ENCODE measurements at places on chromosomes 12 and 14.

DNA sequence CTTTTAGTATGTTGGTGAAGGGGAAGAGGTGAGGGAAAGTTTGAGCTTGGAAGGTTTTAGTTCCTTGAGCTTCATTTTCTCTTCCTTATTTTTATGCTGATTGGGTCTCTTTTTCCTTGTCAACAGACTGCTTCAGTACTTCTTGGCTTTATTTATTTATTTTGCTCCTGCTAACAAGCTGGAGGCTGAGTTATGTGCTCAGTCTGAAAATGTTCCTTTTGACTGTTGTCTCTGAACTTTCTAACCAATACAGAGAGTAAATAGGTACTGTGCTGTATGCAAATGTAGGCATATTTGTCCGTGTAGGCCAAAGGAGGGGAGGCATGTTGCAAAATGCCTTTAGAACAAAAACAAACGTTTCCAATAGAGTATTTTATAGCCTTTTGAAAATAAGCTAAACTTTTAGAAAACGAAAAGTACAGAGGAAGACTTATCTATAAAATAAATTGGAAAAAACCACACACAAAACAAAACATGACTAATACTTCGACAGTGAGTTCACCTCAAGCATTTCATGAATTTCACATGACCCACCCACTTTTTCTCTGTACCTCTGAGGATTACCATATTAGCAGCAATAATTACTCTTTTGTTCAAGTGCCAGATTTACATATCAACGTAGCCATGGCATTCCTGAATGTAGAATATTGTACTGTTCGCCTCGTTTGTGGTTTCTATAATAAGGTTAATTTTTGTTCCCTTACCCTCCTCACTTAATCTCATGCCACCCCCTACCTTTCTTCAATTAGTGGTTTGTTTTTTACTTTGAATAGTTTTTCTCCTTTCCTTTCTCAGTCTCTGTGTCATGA, 4.7 kb upstream of the CREBL2 start:
- DNase-seq, result peak; percentile 76

- no peak for DNase-seq
Observed at GRCh38 chr14:76245097-76245496, 93.4 kb downstream of the GPATCH2L start.

DNA sequence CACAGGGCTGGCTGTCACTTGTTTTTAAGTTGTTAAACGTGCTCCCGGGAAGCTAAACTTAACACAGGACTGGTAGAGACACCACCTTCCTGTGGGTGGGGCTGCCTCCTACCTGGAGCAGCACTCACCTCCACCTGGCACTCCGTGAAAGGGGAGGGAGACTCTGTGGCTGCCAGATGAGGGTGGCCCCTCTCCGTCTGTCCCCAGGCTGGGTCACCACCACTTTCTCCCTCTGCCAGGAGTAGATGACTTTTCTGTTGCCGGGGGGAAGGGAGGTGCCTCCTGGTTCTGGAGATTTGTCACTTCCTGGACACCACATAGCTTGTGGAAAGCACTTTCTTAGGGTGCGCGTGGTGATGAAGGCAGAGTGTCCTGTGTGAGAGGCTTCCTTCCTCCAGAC, 81.3 kb downstream of the WDR20 start:
- DNase-seq, result no peak

- DNase-seq, result no peak
Observed at GRCh38 chr12:72957454-72957853, 685.3 kb downstream of the TRHDE start.

GRCh38 chr12:88062474-88062873, 33.3 kb upstream of the C12orf50 start:
- no peak for DNase-seq

- DNase-seq, result no peak
Observed at GRCh38 chr14:103385929-103386712, 906 bp downstream of the MARK3 start.

- peak; percentile 61 for DNase-seq
Observed at GRCh38 chr12:16165506-16165905, 112.0 kb downstream of the SLC15A5 start.

DNA sequence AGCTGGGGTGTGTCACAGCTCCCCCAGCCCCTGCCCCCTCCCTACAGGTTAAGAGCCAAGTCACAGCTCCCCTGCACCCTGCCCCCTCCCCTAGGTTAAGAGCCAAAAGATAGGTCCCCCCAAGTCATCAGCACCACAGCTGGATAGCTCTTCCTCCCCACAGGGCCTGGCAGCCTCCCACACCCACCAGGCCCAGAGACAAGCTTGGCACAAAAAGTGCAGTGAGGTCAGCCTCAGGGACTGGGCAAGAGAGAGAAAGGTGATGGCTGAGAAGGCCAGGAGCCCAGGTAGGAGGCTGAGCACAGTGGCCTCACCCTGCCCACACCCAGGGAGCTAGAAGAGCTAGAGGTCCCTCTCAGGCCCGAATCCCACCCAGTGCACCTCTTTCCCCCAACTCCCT, 8.7 kb downstream of the ITGA7 start:
- no peak for DNase-seq

DNA sequence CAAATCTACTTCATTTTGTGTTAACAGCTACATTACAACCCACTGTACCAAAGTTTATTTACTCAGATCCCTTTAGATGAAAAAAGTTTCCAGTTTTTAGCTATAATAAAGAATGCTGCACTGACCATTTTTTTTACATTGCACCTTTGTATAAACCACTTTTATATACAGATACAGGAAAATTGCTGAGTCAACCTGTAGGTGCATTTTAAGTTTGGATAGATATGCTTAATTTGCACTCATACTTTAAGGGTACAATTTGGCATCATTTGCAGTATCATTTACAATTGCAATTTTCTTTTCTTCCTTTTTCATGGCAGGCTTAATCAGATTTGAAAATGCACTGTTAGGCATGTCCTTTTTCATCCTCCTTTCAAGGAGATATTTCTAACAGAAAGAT, 257.8 kb upstream of the LMO3 start:
- no peak for DNase-seq

DNA sequence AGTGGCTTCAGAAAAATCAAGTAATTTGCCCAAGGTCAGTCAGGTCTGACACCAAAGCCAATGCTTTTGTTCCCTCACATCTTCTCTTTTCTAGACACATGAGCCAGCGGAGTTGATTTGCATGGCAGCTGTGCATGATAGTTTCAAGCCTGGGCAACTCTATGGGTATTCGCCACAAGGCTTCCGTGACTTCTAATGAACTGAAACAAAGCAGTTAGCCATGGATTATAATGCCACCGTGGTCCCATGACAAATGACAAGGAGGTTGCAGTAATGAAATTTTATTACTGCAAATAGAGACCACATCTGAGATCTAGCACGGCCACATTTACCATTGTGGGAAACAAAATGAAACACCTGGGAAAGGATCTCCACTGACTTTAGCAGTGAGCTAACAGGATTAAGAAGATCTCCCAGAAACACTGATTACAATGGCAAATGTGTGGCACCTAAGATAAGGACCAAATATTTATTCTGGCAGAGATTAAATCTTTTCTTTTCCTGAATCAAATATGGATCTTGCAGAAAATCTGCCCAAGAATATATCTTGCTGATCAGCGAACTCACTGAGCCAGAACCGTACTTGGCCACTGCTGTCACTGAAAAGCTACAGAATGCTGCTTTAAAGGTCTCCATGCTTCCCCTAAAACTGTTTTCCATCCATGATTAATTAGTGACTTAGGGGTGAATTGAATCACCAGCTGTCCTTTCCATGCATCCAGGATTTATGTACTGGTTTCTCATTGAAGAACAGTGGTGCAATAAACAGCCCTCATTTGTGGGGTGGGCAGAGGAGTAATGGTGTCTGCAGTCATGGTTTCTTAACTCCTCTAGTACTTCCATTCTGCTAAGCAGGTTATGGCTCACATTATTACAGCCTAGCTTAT, 551.0 kb downstream of the DIO2 start:
- DNase-seq, result no peak

DNA sequence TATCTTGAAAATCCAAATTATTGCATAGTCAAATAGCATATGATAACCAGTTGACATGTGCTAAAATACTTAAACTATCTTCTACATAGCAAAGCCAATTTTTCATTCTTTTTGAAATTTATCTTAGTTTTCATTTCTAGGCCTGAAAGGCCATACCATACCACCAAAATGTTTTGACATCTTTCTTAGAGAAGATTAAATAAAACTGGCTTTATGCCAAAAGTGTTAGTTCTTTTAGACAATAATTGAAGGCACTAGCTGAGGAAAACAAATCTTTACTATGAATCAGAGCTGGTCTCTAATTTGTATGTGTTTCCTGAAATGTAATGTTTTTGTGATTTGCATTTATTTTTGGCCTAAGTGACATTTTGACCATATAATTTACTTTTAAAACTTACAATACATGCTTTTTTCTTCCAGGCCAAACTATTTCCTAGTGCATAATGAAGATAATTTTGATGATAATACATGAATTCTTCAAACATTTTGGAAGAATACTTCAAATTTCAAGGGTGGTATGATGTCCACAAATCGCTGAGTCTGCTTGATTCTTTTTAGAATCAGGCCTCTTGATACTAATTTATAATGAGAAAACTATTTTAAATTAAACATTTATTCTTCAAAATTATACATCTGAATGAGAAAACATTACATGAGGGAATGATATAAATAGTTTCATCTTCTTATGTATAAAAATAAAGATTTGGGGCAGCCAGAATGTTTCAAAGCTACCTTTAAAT, 6.5 kb upstream of the KCNMB4 start:
- no peak for DNase-seq

- no peak for DNase-seq
Observed at GRCh38 chr12:127174881-127175280, 1092.1 kb upstream of the TMEM132C start.

DNA sequence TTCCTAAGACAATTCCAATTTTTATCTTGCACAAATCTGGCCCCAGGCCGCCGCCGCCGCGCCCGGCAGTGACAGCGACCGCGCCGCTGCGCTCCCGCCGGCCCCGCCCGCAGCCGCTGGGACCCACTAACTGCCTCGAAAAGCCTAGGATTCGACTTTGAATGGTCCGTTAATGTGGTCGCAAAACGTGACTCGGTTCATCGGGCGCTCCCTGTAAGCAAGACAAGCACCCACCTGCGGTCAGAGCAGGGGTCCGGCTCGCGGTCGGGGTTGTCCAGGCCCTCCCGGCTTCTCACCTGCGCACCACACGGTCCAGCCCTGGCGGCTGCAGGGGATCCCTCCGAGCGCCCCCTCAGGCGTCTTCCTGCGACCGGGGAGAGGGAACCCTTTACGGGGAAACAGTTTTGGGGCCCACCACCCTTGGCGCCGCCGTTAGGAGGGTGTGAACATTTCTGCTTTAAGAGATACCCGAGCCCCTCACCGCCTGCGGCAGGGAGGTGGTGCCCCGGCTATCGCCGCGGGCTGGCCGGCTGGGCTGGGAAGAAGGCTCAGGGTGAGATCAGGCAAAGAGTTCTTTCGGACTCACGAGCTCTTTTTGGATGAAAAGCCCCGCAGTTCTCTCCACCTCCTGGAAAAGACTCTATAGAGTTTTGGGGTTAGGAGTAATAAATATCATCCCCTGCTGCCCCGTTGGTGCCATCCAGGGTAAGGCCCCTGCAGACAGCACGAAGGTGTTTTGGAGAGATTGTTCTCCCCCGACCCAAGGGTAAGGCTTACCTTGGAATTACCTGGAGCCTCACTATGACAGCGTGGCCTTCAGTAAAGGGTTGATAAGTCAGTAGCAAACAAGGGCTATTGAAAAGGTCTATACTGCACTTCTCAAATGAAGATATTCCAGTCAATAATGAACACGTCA, 13.6 kb upstream of the FOXJ2 start:
- no peak for DNase-seq

- no peak for DNase-seq
Observed at GRCh38 chr12:52558781-52559445, 6.0 kb upstream of the KRT71 start.

DNA sequence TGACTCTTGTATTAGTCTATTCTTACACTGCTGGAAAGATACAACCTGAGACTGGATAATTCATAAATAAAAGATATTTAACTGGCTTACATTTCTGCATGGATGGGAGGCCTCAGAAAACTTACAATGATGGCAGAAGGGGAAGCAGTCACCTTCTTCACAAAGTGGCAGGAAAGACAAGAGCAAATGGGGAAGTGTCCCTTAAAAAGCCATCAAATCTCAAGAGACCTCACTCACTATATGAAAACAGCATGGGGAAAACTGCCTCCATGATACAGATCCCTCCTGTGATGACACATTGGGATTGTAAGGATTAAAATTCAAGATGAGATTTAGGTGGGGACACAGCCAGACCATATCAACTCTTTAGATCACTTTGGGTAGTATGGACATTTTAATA, 83.7 kb downstream of the TMTC3 start:
- no peak for DNase-seq

DNA sequence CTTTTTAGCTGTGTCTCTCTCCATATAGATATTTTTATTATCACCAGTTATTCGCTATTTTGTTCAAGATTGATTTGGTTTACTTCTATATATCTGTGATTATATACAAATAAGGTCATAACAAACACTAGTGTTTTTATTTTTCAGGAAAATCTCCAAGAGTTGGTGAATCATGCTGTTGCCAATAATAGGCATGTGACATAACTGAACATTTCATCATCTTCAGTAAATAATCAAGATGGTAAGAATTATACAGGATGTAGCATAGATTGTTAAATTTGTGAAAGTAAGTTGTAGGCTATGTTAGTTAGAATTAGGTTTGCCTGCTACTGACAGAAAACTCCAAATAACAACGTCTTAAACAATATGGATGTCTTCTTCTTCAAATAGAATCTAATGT, 240.9 kb upstream of the PDE3A start:
- DNase-seq, result no peak

DNA sequence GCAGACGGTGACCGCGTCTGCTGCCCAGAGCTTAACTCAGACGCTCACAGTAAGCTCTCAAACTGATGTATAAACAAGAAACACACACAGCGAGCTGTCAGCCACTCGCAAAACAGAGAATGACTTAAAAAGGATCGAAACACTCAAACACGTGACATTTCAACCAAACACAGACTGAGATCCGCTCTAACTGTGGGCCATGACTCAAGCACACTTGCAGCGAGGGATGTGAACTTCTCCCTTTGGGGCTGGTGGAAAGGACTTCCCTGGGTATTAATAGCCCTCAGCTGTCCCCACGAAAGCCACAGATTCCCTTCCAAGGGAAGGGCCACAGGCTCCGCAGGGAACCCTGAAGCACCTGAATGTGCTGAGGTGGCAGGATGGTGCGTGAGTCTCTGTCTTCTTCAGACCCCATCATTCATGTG, 29.1 kb downstream of the CCDC88C start:
- DNase-seq, result no peak

DNA sequence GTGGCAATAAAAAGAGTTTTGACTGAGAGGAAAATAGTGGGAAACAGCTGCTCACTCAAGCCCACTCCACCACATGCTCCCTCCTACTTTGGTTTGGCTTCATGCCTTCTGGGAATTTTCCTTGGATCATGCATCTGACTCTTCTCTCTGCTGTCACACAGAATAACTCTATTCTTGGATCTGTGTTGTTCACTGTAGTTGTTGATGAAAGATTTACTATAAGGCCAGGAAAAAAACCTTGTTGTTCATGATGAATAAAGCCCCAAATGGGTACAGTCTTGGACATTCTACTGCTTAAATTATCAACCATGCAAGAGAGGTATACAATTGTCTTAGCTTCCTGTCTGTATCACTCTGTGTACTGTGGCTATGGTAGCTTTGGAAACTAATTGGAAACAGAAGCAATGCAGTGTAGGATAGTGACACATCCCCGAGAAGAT, 70.5 kb downstream of the TMX1 start:
- DNase-seq, result no peak

GRCh38 chr14:104797115-104798044, 1.8 kb upstream of the AKT1 start:
- DNase-seq, result no peak
